ENCODE measurements at places on chromosomes 11 and 22.

DNA sequence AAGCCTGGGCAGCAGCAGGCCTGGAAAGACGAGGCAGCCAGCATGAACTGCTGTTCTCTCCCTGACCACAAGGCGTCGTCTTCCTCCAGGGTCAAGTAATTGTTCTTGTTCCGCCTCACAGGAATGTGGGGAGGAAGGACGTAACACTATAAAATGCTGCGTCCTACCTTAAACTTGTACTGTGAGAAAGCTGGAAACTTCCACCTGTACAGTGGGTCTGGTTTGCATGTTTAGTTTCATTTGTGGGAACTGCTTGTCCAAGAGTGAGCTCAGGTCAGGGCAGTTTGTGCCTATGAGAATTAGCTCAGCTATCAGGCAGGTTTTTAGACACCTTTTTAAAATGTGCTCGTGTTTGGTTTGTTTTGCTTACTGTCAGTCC, 55.2 kb downstream of the PANX1 start:
- no peak for DNase-seq

DNA sequence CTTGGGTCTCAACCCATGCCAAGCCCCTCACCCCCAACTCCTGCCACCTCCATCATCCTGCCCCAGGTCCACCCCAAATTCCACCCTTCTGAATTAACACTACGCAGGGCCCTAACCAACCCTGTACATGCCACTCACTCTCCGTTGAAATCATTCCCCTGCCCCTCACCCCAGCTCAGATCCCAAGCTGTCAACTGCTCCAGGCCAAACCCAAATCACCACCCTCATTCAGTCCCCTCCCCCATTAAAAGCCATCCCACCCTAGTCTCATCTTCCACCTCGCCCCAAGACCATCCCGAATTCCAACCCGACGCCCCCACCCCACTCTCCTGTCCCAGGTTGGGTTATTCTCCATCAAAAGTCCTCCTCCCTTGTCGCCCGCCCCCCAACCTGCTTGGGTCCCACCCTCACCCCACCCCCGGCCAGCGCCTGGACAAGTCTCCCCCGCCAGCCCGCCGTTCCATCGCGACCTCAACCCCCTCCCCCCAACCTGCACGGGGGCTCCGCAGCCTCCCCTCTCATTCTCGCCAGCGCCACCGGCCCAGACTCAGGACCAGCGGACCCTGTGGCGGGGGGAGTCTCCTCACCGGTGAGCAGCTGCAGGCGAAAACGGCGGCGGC, 466 bp downstream of the FAM168A start:
- no peak for DNase-seq

DNA sequence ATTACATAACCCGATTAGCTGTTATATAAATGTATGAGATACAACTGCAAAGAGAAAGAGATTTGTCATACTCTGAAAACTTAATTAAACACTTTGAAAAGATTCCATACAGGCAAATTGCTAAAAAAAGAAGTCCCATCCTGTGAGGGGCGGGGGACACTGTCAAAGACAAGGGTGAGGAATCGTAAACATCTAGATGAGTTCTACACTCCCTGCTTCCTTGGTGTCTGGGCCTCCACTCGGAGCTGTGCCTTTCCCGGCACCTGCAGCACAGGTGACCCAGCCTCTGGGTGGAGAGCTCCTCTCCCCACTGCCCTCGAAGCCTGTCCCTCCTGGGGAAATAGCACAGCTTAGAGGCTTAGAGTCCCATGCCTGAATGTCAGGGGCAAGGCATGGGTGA, 69.2 kb upstream of the CRYBB3 start:
- DNase-seq = no peak

DNA sequence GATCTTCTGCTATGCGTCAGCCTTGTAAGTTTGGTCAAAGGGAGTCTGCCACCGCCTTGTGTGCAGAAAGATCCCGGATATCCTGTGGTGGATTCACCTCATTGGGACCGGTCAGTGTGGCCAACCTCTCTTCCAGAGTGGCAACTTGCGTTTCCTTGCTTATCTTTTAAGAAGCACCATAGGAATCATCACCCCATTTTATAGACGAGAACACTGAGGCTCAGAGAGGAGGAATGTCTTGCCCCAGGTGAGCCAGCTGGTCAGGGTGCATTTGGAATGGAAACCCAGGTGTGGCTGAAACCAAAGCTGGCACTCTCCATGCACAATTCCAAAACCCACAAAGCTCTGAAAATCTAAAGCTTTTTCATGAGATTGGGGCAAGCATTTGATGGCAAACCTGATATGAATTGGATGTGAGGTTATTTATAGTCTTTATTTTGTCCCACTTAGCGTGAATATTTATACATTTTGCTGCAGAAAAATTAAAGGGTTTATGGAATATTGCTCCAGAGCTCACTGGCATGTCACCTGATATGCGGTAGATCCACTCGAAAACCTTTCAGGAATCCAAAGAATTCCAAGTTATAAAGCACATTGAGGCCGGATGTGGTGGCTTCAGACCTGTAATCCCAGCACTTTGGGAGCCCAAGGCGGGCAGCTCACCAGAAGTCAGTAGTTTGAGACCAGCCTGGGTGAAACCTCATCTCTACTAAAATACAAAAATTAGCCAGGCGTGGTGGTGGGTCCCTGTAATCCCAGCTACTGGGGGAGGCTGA, 12.1 kb upstream of the EIF3D start:
- DNase-seq = no peak

DNA sequence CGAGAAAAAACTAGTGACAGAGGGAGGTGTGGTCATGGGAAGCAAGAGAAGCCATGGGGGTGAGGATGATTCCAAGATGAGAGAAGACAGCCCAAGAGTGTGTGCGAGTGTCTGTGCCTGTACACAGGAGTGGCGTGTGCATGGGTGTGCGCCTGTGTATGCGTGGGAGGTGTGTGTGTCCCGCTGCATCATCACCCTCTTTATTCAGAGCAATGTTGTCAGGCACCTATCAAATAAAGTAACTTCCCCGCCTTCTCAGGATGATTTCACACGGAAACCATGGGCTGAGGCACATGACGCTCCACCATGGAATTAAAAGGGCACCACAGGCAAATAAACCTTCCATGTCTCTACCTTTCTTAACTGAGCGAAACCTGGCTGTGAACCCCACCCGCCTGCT, 24.6 kb downstream of the MS4A10 start:
- DNase-seq = no peak

DNA sequence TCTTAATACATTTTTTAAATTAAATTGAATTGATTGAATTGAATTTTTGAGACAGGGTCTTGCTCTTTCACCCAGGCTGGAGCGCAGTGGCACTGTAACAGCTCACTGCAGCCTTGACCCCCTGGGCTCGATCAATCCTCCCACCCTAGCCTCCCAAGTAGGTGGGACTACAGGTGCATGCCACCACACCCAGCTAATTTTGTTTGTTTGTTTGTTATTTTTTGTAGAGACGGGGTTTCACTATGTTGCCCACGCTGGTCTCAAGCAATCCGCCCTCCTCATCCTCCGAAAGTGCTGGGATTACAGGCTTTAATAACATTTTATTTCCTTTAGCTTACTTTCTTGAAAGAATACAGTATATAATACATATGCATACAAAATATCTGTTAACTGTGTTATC, 226.9 kb downstream of the BUD13 start:
- no peak for DNase-seq

DNA sequence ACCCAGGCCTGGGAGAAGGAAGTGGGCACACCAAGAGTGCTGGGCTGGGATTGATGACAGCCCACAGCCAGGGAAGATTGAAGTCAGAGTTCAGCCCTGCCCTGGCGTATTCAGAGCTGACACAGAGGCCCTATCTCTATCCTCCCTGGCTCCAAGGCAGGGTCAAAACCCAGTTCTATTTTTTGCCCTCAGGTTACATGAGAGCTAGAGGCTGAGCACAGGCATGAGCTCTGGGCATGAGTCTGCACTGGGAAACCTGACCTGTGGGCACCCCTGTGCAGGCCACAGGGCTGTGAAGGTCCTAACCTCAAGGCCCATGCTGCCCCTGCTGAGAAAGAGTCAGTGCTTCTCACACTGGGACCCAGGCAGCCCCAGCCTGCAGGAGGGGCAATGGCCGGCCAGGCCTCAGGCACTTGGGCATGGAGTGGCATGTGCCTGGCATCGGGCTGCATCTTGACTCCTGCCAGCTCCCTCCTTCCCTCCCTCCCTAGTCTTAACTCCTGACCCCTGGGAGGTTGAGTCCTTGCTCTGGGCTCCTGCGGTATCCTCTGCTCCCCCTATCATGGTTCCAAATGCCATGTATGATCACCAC, 5.4 kb downstream of the SLC35E4 start:
- DNase-seq = no peak
